ENCODE measurements at places on chromosomes 16 and 17. TPM values are rescaled to one million over a fixed set of nuclear protein-coding genes. Genes with fewer than 3 reads are reported as not detected.

TM4SF5 gene
- total RNA-seq, result not detected

SULT1A2 gene
- total RNA-seq, result not detected

ZNF597 gene
- 2.8 TPM for total RNA-seq

NHLRC4 gene
- 0.56 TPM for total RNA-seq

MYH2 gene
- not detected for total RNA-seq

HBA2 gene
- total RNA-seq, result not detected

CDH15 gene
- total RNA-seq, result not detected

KRTAP4-6 gene
- total RNA-seq, result not detected

LRRC36 gene
- total RNA-seq, result 1.1 TPM

SMURF2 gene
- total RNA-seq, result 29.2 TPM

TP53TG3C gene
- not detected for total RNA-seq

TELO2 gene
- total RNA-seq, result 9.8 TPM

KRTAP9-8 gene
- not detected for total RNA-seq

CCL16 gene
- not detected for total RNA-seq

ITGAX gene
- total RNA-seq, result 1.2 TPM

PROCA1 gene
- not detected for total RNA-seq

RCVRN gene
- total RNA-seq, result not detected

PERCC1 gene
- total RNA-seq, result not detected

GPRC5B gene
- 49.2 TPM for total RNA-seq

Measured in SK-MEL-5 (cell line).